ENCODE measurements at places on chromosomes 7 and 10.

DNA sequence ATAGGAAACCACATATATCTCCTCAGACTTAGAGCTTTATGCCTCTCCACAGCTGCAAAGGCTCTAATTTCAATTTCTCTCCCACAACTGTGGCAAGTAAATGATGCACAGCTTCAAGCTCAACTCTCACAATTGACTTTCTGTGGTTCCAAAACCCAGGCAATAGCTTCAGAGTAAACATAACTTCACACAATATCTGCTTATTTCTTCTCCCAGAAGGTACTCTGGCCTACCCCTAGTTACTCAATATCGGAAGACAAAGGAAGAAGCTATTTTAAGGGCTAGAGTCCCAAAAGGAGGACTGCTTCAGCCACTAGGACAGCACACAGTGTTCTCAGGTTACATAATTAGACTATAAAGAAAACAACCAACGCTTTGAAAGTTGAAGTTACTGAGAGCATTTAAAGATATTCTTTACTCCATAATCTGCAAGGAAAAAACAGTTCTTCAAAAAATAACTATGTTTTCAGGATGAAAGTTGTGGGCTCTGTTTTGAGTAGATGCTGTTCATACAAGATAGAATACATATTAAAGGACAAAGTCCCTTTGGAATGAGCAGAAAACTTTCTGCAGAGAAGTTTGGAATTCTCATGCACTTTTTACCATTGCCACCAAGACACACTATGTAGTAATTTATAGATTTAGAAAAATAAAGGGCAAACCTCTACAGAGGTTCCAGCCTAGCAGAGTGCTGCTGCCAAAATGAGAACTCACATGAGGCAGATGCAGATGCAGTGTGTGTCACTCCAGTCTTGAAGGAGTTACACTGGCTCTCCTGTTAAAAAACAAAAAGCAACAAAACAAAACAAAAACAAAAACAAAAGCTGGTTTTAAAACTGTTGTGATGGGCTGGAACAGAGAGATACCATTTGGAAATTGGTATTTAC lies 81.8 kb downstream of the NT5C2 start:
- no peak for DNase-seq

GRCh38 chr7:134329614-134330346 lies 13.1 kb upstream of the SLC35B4 start:
- DNase-seq, result no peak

- DNase-seq, result no peak
Measured at GRCh38 chr7:94028768-94029167, 24.6 kb upstream of the BET1 start.

GRCh38 chr10:117216611-117217195 lies 19.4 kb downstream of the KCNK18 start:
- peak; percentile 94 for DNase-seq

GRCh38 chr7:137873524-137873923 lies 26.8 kb upstream of the DGKI start:
- no peak for DNase-seq

- no peak for DNase-seq
Measured at GRCh38 chr10:26730552-26730951, 33.1 kb downstream of the PDSS1 start.

DNA sequence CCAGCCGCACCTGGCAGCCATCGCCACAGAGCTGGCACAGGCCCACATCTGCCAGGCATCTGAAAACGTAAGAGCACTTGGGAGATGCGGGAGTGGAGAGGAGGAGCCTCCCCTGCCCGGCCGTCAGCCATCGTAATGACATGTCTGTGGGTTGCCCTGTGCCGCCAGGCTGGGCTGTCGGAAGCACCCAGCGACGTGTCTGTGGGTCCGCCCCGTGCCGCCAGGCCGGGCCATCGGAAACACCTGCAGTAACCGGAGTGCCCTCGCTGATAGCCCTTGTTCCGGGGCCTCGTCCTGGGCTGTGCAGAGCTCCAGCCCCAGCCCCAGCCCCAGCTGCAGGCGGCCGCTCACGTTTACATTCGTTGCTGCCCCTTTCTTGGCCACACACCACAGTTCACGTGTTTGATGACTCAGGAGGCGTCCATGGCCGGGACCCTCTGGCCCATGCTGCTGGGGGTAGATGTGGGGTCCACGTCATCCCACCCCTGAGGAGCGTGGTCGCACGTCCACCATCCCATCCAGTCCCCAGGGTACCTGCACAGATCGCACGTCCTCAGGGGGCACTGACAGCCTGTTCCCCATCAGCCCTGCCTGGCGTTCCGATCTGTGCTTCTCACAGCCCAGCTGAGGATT lies 30.0 kb upstream of the PRKAR1B start:
- no peak for DNase-seq

- peak; percentile 1 for DNase-seq
Measured at GRCh38 chr7:95867309-95867708, 95.0 kb downstream of the DYNC1I1 start.

GRCh38 chr10:63094881-63095280 lies 38.2 kb upstream of the NRBF2 start:
- DNase-seq, result no peak

GRCh38 chr10:131165092-131165491 lies 146.4 kb downstream of the TCERG1L start:
- no peak for DNase-seq

- no peak for DNase-seq
Measured at GRCh38 chr7:133746305-133746704, 380.8 kb upstream of the LRGUK start.

DNA sequence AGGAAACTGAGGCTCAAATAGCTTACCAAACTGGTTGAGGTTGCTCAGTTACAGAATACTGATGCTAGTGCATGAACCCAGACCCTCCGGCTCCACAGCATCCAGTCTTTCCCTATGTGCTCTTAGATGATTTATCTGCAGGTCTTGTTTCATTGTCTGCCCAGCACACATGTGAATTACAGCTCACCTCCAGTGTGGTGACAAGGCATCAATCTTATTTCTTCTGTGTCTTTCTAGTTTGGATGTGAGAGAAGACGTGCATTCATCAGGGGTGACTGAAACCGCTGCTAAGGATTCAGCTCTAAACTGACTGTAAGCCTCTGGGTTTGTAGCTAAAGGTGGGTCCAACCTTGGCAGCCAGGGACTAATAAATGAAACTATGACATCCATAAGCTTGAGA lies 123.8 kb downstream of the SH2D4B start:
- DNase-seq, result no peak

DNA sequence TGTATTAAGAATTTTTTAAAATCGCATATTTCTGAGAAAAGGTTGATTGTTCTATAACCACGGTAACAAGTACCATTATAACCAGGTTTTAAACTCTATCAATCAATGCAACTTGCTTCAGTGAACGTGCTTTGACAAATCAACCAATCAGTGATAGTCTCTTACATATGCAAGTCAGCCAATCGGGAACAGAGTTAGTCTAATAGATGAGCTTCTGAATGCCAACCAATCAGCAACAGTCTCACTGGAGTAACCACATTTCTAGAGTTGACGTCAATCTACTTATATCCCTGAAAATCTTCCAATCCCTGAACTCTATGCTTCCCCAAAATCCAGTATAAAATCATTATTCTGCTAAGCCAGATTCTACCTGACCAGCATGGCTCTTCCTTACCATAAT lies 44.7 kb upstream of the TRUB1 start:
- DNase-seq, result no peak

DNA sequence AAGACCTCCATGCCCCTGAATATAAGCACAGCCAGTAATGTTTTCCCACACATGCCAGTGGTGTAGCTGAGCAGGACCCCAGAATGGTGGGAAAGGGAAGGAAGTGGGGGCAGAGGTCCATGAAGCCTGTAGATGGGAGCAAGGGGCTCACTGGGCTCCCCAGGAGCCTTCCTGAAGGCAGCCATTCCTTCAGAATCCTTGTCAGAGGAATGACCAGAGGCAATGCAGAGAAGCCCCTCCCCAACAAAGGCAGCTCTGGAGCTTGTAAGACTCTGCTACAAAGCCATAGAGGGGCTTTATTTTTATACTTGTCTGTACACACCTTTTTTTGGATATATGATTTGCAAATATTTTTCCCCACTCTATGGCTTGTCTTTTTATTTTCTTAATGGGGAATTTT lies 165.0 kb upstream of the TCF7L2 start:
- no peak for DNase-seq

DNA sequence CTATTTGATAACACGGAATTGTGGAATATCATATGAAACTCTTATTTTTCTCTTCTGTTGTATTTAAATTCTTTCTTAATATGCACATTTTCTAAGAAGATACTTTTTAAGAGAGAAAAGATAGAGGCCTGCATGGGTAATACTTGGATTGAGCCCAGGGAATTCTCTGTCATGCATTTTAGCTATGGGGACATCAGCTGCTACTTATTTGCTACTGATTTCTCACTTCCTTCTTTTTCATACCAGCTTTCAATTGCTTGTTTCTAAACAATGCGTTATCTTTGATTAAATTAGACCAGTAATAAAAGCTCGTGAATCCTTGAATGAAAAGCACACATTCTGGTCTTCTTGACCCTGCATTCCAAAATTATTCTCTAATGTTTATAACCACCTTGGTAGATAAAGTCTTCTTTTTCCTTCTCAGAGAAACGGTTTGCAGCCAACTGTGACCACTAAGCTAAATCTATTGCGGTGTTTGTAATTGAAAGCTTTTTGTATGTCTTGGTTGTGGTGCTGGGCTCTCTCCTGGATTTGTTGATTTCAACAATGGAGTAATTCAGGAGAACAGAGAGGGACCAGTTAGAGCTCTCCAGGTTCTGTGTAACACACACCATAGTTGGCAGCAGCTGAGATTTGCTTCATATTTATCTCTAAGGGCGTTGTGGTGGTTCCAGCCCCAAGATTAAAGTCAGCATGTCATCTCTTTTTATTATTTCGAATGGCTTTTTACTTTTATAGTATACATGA lies 139.3 kb downstream of the PPP1R9A start:
- no peak for DNase-seq

DNA sequence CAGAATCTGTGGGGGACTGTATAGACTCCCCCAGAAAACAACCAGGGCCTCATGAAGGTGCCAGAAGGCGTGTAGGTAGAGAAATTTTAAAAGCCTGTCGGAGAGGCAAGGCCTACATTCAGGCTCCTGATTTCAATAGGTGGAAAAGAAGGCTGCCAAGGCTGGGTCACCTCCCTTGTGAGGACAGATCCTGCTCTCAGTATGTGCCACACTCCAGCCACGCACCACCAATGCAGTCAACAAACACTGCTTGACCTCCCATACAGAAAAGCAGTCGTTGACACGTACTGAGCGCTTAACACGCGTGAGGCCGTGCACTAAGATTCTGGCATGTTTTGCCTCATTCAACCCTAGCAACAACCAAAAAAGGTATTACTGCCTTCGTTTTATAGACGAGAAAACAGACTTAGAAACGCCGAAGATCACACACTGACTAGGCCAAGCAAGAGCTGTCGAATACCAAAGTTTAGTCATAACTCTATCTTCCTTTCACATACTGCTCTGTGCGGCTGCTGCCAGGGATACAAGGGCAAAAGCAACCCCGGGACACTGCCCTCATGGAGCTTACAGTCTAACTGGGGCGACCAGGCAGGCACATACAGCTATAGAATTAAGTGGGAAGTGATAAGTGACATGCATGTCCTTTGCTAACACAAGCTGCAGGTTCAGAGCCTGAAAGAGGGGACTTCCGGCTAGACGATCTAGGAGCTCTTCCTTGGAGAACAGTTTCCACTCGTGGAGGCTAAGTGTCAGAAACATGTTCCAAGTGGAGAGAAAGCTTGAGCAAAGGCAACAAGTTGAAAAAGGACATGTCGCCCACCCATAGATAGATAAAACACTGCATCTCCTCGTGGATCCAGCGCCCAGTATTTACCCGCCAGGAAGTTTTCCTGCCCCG lies 797 bp upstream of the NKX2-3 start:
- no peak for DNase-seq

DNA sequence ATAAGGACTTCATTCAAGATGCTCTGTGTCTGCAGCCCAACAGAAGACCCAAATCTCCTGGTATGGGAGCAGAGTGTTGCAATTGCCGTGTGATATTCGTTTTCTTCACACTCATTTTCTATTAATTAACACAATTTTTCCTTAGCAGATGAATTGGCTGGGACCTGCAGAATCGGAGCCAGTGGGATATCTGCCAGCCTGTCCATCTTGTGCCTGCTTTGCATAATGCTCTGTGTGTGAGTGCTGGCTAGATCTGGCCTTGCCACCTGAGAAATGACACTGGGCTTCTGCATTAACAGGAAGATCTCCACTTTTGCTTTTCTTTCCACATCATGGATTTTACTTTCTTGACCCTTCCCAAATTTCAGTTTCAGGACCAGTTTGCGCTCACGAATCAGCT lies 70.4 kb upstream of the GPR158 start:
- no peak for DNase-seq

- no peak for DNase-seq
Measured at GRCh38 chr10:16995867-16996529, 133.6 kb downstream of the CUBN start.

GRCh38 chr10:29377333-29377961 lies 88.6 kb downstream of the LYZL1 start:
- DNase-seq, result no peak

DNA sequence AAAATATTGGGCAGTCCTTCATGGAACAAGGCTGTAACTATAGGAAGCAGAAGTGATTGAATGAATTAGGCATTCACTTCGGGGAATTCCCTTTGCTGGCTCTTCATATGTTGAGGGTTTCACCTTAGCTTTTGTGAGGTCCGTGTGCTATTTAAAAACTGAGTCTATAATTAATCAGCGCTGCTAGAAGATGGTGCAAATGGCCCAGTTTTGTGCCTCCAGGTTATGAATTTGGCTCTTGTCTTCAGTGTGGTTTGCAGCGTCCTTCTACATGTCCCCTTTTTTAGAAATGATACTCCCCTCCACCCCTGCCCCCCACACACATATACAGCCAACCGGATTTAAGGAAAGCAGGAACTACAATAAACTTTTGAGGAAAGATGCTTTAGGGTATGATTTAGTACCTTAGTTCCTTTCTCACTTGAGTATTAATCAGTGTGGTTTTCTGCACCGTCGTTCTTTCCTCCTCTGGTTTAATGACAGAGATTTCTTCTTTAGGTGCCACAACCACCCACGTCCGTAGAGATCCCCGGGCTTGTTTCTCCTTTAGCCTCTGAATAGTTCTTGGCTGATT lies 110.6 kb upstream of the SAMD8 start:
- no peak for DNase-seq

GRCh38 chr7:100773491-100773890 lies 40.1 kb downstream of the ZAN start:
- DNase-seq, result no peak

GRCh38 chr10:95404462-95404858 lies 113.7 kb upstream of the PDLIM1 start:
- no peak for DNase-seq

- no peak for DNase-seq
Measured at GRCh38 chr7:82678716-82679115, 235.1 kb upstream of the CACNA2D1 start.

DNA sequence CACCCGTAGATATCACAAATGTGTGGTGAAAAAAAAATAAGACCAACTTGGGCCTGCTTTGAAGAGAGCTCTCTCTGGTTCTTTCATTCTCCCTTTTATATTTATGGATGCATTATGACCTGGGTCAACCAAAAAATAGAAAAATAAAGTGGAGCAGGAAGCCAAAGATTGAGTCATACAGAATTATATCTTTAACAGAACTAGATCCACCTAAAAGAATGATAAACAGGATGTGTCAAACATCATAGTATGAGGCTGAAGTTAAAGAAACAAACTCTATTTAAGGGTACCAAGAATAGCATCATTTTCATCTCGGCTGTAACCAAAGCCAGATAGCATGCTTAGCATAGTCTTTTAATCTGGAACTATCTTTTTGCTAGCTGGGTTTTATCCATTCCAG lies 28.8 kb upstream of the NMT2 start:
- DNase-seq, result no peak

Data from GM12892 (cell line).